ENCODE measurements at places on chromosomes 4 and X. TPM values are rescaled to one million over a fixed set of nuclear protein-coding genes. Genes with fewer than 3 reads are reported as not detected.

DNA sequence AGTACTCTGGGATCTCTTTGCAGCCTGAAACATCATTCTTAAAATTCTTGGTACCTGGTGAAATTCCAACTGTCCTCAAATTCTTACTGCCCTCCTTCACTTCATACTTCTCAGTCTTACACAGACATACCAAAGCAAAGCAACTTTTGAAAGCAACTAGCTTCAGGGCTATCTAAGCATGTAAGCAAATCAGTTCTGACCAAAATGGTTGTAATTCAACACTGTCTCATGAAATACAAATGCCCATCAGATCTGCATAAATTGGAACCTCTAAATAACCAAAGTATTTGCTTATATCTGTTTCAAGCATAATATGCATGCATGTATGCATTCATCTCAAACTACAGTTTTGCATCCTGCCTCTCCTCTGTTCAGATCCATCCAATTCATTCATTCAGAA, 308.1 kb upstream of the PPARGC1A start:
- H3K27me3 ChIP-seq = no peaks in the 10 kb centered on the region
- H3K36me3 ChIP-seq = no peaks in the 10 kb centered on the region
- no peak overlapping the region for H3K4me3 ChIP-seq
- H3K27ac ChIP-seq = no peak overlapping the region

GRCh38 chr4:53059256-53059655, 197.1 kb downstream of the RASL11B start:
- H3K27ac ChIP-seq = no peak overlapping the region
- peaks cover 9% of the 10 kb centered on the region for H3K4me1 ChIP-seq
- H3K36me3 ChIP-seq = no peaks in the 10 kb centered on the region
- no peak for DNase-seq
- H3K4me3 ChIP-seq = no peak overlapping the region

GRCh38 chr4:110622841-110623717, at the start of gene PITX2:
TSS of gene PITX2 (minus strand) at chr4:110623077. CDS start at chr4:110622460, 617 bp downstream.
- H3K36me3 ChIP-seq = no peaks in the 10 kb centered on the region
- H3K4me3 ChIP-seq = no peak within 1 kb of the TSS
- no peak within 1 kb of the TSS for H3K27ac ChIP-seq
- DNase-seq = no peak
- no peaks in the 10 kb centered on the region for H3K27me3 ChIP-seq

GRCh38 chr4:56658528-56658927, 22.6 kb downstream of the HOPX start:
- no peak overlapping the region for H3K27ac ChIP-seq
- no peak for DNase-seq
- peaks cover 15% of the 10 kb centered on the region for H3K4me1 ChIP-seq
- no peak overlapping the region for H3K4me3 ChIP-seq

- no peaks in the 10 kb centered on the region for H3K4me1 ChIP-seq
- no peak overlapping the region for H3K27ac ChIP-seq
- H3K36me3 ChIP-seq = peaks cover 5% of the 10 kb centered on the region
- no peak overlapping the region for H3K4me3 ChIP-seq
- peaks cover 69% of the 10 kb centered on the region for H3K27me3 ChIP-seq
- no peak for DNase-seq
Observed at GRCh38 chr4:4387531-4388310, 819 bp downstream of the NSG1 start.

GRCh38 chr4:125390126-125390525, 75.4 kb downstream of the FAT4 start:
- H3K36me3 ChIP-seq = no peaks in the 10 kb centered on the region
- peaks cover 14% of the 10 kb centered on the region for H3K4me1 ChIP-seq
- no peak for DNase-seq
- H3K4me3 ChIP-seq = no peak overlapping the region
- H3K27me3 ChIP-seq = no peaks in the 10 kb centered on the region

DNA sequence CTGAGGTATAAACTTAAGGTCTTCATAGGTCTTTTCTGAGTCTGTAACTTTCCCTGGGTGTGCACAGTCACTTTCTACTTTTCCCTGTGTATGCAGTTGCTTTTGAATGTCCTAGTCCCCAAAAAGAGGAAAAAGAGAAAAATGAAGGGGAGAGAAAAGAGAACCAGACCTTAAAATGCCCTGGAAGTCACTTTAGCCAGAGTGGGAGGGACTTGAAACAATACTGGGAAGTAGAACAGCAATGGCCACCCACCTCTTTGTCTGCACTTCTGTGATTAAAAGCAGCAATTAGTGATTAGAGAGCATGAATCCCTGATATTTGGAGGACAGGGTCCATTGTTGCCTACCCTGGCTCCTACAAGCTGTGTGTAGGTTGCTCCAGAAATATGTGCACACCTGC, 36.1 kb downstream of the ZCCHC13 start:
- H3K27ac ChIP-seq = no peak overlapping the region
- H3K4me1 ChIP-seq = peaks cover 23% of the 10 kb centered on the region
- no peaks in the 10 kb centered on the region for H3K27me3 ChIP-seq
- H3K4me3 ChIP-seq = no peak overlapping the region
- no peak for DNase-seq

GRCh38 chrX:118727686-118728339, 407 bp downstream of the IL13RA1 start:
- H3K4me3 ChIP-seq = peak overlapping the region; percentile 82
- peaks cover 55% of the 10 kb centered on the region for H3K4me1 ChIP-seq
- H3K27ac ChIP-seq = peak overlapping the region; percentile 90
- H3K36me3 ChIP-seq = peaks cover 24% of the 10 kb centered on the region
- DNase-seq = peak; percentile 42

- peaks cover 36% of the 10 kb centered on the region for H3K27me3 ChIP-seq
- no peak overlapping the region for H3K27ac ChIP-seq
- DNase-seq = no peak
- no peaks in the 10 kb centered on the region for H3K36me3 ChIP-seq
- no peak overlapping the region for H3K4me3 ChIP-seq
Observed at GRCh38 chrX:107549504-107549903, 78.8 kb upstream of the PRPS1 start.

- no peaks in the 10 kb centered on the region for H3K4me1 ChIP-seq
- no peak overlapping the region for H3K27ac ChIP-seq
- peaks cover 8% of the 10 kb centered on the region for H3K27me3 ChIP-seq
- H3K36me3 ChIP-seq = no peaks in the 10 kb centered on the region
Observed at GRCh38 chr4:8778291-8778690, 93.3 kb downstream of the HMX1 start.

- no peaks in the 10 kb centered on the region for H3K27me3 ChIP-seq
- H3K36me3 ChIP-seq = peaks cover 9% of the 10 kb centered on the region
- no peaks in the 10 kb centered on the region for H3K4me1 ChIP-seq
- peak overlapping the region; percentile 73 for H3K4me3 ChIP-seq
- peak overlapping the region; percentile 81 for H3K27ac ChIP-seq
- DNase-seq = no peak
Observed at GRCh38 chrX:7926501-7926900, 712 bp downstream of the PNPLA4 start.

CYTL1 gene
- total RNA-seq = not detected

LEF1 gene
- 0.42 TPM for total RNA-seq

CXCL8 gene
- total RNA-seq = 404 TPM

SPANXD gene
- total RNA-seq = not detected

GAGE12J gene
- not detected for total RNA-seq

ART3 gene
- 1.7 TPM for total RNA-seq

MAOB gene
- total RNA-seq = 56.8 TPM

SH3RF1 gene
- total RNA-seq = 70.1 TPM

XAGE1A gene
- not detected for total RNA-seq

SPANXN3 gene
- not detected for total RNA-seq

ADAM29 gene
- total RNA-seq = not detected

MAGEB2 gene
- total RNA-seq = not detected
